Pulmonary artery endothelial cell (primary cell): ENCODE measurements at places on chromosomes 1 and 21.

GRCh38 chr1:113390871-113391648 lies 745 bp downstream of the MAGI3 start:
- no peak for DNase-seq

DNA sequence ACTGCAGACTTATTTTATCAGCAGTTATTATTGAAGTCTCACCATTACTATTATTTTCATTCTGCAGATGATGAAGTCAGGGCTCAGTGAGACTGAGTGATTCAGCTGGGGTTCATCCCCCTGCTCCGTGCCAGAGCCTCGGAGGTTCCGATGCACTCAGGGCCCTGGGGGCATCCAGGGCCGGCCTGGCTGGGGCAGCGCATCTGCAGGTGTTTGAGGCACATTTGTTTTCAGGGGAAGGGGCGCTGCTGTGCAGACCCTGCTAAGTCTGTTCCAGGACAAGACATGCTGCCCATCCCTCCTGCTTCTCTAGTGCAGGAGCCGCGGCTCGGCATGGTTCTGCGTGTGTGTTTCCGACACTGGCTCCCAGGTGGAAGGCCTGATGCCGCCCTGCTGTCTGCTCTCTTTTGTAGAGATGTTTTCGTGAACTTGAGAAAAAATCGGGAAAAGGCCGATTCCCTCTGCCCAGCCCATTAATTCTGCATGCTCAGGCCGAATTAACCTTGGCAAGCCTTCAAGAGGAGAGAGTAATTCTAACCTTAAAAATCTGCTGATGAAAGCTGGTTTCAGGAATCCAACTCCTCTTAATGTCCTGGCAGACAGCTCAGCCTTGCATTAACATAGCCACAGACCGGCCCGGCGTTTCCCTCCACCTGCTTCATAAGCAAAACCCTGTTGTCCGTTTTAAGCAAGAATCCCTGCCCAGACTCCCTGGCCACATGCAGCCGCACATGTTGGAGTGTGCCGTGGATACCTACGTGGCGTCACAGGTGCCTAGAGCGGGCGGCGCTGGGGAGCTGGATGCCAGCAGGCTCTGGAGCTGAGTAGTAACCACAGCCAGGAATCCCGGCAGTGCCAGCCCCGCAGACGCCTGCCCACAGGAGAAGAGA lies 316.0 kb upstream of the VAMP3 start:
- DNase-seq = no peak

- no peak for DNase-seq
Measured at GRCh38 chr1:162740755-162741154, 49.7 kb upstream of the HSD17B7 start.

DNA sequence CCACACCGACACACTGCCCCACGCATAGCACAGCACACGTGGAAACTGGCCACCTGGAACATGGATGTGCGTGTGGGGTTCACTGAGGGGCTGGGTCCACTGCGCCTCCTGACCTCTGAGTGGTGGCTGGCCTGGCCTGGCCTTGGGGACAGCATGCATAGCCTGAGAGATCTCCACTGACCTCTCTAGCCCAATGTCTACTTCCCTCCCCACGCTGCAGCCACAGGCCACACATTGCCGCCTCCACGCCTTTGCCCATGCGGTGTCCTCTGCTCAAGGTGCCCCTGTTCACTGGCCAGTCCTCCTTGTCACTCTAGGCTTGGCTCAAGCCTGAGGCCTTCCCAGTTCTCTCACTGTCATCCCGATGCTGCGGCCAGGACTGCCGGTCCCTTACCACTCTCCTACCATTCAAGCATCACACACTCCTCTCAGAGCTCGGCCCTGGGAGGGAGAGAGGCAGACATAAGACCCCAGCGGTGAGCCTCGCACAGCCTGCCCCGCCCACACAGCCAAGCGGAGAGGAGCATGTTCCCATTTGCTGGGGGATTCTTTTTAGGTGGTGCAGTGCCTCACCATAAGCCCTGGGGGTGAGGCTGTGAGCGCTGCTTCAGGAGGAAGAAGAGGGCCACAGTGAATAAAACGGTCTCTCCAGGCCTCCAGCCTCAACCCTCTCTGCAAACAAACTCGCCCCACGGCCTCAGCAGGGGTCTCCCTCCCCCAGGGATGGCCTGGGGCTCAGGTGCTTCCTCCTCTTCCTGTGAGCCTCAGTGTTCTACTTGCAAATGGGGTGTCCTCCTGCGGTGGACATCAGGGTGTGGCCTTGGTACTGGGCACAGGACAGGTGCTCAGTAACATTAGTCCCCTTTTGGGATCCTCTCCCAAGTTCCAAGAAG lies 80.8 kb downstream of the DMRTB1 start:
- DNase-seq = no peak

- no peak for DNase-seq
Measured at GRCh38 chr1:185533596-185533995, 200.6 kb upstream of the HMCN1 start.

DNA sequence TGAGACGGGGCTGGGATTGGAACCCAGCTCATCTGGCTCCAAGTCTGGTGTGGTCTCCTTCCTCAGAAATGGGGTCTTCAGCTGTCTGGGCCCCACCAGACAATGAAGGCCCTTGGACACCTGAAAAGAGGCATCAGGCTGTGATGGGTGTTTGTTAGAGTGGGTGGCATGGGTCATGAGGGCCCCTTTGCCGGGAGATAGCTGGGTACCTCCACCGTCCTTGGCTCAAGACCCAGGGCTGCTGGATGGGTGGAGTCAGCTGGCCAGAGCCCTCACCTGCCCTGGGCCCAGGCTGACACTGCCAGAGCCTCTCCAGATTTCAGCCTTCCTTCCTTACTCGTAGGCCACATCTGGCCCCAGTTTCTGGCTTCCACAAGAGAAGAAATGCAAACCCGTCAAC lies 13.4 kb upstream of the TTC22 start:
- no peak for DNase-seq
